ENCODE measurements at places on chromosomes 5 and 9.

DNA sequence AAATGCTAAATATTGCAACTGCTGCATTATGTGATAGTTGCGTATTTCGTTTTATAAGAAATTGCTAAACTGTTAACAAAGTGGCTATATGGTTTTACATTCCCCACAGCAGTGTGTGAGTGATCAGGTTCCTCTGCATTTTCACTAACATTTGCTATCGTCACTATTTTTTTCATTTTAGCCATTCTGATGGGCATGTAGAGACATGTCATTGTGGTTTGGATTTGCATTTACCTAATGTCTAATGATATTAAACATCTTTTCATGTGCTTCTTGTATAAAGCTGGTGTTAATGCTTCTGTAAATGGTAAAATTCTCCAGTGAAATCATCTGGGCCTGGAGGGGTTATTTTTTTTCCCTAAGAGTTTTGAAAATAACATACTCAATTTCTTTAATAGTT, 61.6 kb downstream of the ERCC6L2 start:
- no peak for DNase-seq

- no peak for DNase-seq
Observed at GRCh38 chr5:149410721-149411432, 31.8 kb upstream of the IL17B start.

GRCh38 chr5:123719004-123719403, 207.0 kb downstream of the CSNK1G3 start:
- DNase-seq = no peak

DNA sequence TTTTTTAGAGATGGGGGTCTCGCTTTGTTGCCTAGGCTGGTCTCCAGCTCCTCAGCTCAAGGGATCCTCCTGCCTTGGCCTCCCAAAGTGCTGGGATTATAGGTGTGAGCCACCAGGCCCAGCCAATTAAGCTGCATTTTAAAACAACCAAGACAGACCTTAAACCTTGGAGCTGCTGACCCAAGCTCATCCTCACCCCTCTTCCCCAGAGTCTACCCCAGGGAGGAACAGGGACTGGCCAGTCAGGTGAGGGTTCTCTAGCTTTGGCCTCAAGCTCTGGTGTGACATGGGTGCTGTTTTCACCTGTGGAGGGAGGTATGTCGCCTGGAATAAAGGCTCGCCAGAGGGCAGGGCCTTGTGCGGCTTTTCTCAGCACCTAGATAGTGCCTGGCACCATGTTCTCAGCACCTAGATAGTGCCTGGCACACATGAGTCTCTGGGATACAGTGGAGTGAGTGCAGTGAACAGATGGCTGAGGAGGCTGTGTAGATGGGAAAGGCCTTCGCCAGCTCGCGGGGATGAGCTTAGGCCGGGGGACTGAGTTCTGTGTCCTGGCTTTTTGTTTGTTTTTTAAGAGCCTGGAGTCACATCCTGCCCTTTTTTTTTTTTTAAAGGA, 7.4 kb downstream of the CDK9 start:
- DNase-seq = no peak

DNA sequence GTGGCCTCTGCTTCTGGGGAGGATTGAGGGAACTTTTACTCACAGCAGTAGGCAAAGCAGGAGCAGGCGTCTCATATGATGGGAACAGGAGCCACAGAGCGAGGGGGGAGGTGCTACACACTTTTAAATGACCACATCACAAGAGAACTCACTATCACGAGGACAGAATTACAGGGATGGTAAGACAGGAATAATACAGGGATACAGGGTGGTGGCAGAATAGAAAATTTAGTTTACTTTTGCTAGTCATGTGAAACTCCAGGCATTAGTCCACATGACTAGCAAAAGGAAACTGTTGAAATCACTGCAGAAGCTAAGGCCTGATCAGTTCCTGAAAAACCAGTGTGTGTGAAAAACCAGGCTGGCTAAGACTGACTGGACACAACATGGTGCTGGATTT, 382.4 kb downstream of the NNT start:
- no peak for DNase-seq

- DNase-seq = no peak
Observed at GRCh38 chr5:118701791-118702190, 286.6 kb downstream of the DTWD2 start.

GRCh38 chr5:78560000-78560855, 88.3 kb downstream of the LHFPL2 start:
- no peak for DNase-seq

GRCh38 chr9:136627703-136628102, 35.0 kb upstream of the EGFL7 start:
- no peak for DNase-seq

Data from stimulated activated CD8-positive, alpha-beta memory T cell treated with anti-CD3 and anti-CD28 coated beads, Interleukin-2, amount 100 ng/mL, for 1 hour (primary cell).